ENCODE measurements at places on chromosomes 1 and 21.

- DNase-seq: no peak
Measured at GRCh38 chr1:183276386-183277080, 90.5 kb downstream of the LAMC2 start.

DNA sequence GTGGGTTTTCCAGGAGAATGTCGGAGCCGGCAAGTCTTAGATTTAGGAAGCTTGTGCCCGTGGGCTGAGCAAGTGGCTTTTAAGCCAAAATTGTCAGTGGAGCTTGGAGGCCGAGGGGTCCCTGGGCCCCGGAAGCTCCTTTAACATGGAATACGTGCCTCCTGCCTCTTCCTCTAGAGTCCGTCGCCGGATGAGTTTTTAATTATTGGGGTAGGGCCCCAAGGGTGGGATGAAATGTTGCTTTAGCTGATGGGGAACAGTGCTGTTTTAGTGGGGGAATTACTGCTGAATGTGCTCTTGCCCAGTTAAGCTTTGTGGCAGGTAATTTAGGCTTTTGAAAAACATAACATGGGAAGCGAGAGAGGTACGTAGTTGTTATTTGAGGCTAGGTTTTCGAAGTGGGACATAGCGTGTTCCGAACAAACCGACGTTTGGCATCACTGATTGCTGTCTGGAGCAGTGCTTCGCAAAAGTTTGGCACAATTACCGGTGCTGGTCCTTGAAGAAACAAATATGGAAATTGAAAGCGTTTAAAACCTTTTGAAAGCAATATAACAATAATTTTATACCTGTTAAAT, 786 bp downstream of the RPL5 start:
- DNase-seq: no peak

GRCh38 chr1:81230983-81231728, 569.6 kb upstream of the ADGRL2 start:
- DNase-seq: no peak

DNA sequence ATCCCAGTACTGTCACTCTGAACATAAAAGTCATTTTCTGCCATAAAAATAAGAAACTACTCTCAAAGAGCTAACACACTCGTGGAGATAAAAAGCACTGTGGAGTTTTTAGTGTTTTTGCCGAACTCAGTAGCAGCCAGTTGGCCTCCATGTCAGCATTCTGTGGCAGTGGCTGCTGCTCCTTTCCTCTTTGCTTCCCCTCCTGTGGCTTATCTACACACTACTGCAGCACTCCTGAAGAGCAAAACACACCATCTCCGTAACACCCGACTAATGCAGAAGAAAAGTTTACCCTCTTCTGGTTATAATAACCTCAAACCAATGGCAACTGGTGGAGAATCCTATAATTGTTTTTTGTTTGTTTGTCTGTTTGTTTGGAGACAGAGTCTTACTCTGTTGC, 44.9 kb downstream of the RAB3GAP2 start:
- no peak for DNase-seq

DNA sequence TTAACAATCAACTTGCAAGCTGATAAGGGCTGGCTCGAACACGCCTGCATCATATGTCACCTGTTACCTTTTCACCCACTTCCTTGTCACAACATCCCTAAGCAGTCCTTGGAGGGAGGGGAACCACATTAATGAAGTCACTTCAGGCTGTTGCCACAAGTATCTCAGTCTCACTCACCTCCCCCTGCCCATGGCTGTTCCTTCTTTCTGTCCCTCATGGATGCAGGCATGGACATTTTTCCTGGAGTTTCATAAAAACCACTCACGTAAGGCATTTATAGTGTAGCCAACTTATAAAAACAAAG, 76.8 kb upstream of the ANGPTL1 start:
- no peak for DNase-seq

- no peak for DNase-seq
Measured at GRCh38 chr1:224137518-224137917, 23.6 kb downstream of the FBXO28 start.

DNA sequence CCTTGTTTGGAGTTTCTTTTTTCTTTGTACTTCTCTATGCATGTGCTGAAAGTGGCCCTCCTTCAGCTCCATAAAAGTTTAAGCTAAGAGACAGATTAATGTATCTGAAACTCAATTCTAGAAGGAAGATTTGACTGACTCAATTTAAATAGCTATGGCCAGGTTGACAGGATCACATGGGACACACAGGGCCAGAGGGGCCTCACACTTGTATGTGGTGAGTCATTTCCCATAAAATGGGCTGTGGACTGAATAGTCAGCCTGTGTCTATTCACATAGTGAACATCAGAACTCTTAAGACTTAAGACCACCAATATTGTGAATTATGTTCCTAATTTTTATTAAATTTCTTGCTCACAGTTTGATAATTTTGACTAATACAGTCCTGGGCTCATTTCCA, 45.7 kb upstream of the DEPDC1 start:
- DNase-seq: peak; percentile 13

DNA sequence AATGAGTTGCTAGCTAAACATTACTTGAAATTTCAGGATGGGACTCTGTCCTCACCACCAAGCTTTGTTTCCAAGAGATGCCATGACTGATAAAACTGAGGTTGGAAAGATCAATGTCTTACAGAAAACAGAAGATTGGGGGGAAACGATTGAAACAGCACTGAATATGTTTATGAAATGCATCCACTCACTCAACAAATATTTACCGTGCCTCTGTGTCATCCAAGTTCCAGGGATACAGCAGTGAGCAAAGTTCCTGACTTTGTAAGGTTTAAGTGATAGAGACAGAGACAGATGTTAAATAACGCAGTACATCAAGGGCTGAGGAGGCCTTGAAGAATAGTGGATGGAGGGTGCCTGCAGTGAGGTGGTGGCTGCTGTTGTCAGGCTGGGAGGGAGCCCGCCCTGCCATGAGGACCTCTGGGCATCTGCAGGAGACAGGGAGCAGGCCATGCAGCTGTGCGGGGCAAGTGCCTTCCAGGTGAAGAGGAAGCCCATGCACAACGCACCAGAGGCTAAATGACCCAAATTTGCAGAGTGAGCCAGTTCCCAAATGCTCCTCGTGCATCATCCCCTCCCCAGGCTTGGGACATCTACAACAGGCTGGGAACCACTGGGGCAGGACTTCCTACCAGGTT, 108.0 kb downstream of the HLCS start:
- no peak for DNase-seq

- DNase-seq: no peak
Measured at GRCh38 chr1:3745071-3745470, 7.2 kb upstream of the CCDC27 start.

DNA sequence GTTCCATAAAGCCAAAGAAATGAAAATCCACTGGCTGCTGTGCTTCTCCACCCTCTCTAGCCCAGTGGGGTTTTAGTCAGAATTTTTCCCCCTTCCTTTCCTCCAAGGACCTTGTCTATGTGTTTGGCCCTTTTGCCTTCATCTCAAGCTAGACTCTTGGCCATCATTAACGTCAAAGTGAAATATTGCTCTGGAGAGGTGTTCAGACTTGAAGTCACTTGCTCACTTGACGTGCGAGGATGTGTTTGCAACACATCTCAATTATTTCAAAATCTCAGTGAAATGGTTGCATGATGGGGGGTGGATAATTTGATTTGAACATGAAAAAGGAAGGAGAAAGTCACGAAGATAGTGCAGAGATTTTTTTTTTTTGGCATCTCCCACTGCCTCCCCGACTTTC, 13.6 kb downstream of the EVA1C start:
- no peak for DNase-seq

GRCh38 chr1:223700942-223701637, 11.2 kb upstream of the CAPN2 start:
- peak; percentile 99 for DNase-seq

- DNase-seq: no peak
Measured at GRCh38 chr1:39568208-39568607, 8.4 kb downstream of the PABPC4 start.

GRCh38 chr1:79259390-79260336, 253.1 kb upstream of the ADGRL4 start:
- DNase-seq: peak; percentile 56

DNA sequence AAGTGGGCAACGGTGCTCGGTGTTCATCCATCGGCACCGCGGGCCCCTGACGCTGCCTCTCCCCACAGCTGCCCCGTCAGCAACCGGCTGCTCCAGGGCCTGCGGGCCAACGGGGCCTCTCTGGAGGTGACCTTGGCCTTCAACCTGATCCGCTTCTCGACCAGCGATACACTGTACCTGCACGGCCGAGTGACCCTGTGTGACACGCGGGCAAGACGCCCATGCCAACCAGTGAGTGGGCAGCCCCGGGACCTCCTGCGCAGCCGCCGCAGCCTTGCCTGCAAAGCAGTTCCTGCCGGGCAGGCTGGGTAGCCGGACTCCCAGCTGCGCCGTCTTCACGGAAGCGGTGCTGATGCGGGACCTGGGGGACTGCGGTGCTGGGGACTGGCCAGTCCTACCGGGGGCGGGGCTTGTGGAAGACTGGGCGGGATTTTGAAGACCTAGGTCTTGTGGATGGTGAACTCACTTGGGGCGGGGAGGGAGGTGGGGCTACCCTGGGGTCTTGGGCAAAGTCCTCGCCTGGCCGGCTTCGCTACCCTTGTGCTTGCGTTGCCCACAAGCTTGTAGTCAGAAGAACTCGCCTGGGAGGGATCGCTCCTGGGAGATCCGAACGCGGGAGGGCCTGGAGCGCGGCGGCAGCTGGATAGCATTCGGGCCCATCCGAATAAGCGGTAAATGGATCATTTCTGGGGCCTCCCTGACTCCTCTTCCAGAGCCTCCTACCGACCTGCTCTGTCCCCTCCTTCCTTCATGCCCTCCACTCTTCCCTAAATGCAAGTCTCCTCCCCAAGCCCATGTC, 8.8 kb upstream of the CEP85 start:
- no peak for DNase-seq

DNA sequence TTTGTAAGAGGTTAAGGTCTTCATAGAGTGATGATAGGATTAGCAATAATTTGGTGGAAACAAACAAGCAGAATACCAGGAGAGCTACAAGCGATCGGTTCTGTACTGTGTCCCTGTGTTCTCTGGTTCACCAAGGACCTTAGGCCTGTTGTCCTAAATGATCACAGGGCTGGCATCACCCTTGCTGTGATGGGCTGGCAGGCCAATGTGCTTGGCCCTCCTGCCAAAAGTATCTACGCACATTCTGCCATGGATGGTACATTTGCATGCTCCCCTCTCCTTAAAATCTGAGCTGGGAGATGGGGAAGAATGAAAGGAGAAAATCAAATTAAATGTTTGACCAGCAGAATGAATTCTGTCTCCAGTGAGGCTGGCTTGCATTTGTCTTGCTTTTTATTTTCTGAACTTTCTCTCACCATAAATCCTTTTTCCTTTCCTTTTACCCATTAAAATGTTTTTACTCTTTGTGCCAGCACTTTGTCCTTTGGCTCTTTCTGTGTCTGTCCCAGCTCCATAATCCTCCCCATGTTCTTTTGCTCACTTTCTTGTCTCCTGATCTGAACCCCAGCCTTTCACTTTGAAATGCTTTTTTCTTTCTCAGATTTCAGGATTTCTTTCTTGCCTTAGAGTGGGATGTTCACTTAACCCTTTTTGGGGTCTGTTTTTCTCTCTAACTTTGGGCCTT, 51.7 kb downstream of the PBX1 start:
- DNase-seq: no peak

- DNase-seq: no peak
Measured at GRCh38 chr1:59833991-59834390, 19.2 kb downstream of the HOOK1 start.

GRCh38 chr1:51303751-51304251, 26.6 kb downstream of the TTC39A start:
- no peak for DNase-seq

DNA sequence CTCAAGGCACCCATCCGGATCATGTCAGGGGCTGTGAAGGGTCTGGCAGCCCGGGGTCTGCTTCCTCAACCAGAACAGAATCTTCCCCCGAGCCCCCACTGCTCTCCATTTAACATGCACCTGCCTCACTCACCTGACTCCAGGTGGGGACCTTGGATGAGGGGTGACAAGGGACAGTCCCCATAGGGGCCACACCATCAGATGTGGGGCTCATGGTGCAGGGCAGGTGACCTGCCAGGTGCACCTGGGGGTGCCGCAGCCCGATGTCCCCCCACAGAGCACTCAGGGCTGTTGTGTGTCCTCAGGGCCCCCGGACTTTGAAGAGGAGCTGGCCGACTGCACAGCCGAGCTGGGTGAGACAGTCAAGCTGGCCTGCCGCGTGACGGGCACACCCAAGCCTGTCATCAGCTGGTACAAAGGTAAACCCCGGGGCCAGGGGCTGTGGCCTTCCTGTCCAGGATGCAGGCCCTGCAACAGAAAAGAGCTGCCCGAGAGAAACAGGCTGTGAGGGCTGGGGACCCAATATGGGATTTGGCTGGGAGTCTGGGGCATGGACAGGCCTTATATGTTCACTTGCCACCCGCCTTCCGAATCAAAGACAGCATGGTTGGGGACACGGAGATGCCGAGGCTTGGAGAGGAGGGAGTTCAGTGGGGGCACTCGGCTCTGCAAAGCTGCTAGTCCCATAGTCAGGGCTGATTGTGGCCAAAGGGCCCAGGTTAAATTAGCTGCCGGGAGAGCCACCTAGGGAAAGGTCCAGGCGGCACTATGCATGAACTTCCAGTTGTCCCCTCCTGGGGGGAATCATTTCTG, 64.6 kb downstream of the TRIM11 start:
- no peak for DNase-seq

DNA sequence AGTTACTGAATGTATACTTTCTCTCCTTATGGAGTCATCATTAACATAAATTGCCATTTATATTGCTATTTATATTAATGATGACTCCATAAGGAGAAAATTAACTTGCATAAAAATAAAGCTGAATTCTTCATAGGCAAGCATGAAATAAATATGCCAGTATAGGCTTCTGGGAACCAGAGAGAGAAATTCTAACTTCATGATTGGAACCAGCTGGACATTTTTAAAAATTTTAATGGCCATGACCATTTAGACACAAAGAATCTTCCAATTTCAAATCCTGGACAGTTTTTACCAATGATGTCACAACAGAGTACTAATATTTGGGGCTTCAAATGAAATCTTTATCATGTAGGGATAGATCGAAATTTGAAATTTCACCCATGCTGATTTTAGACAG, 268.7 kb downstream of the PTGER3 start:
- no peak for DNase-seq

DNA sequence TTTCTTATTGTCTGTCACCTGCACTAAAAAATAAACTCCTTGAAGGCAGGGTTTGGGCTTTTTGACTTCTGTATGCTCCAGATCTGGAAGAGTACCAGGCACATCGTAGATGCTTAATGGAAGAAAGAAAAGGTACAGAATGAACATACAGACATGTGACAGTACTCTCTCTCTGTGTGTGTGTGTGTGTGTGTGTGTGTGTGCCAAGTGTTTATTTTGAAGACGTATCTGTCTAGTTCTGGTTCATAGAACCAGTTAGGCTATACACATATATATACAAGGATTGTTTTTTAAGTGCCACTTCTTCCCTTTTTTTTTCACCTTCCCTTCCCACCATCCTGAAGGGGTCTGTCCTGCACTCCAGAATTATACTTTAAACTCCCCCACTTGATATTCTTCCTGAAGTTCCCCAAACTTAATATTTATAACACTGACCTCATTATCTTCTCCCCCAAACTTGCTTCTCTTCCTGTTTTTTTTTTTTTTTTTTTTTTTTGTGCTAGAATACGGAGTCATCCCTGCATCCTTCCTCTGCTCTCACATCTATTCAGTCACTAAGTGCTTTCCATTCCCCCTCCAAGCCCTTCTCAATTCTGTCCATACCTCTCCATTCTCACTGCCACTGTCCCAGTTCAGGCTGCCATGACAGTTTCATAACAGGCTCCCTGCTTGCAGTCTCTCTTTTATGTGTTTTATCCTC, 5.4 kb upstream of the KCNA3 start:
- no peak for DNase-seq

GRCh38 chr1:33943978-33944377, 80.1 kb downstream of the HMGB4 start:
- DNase-seq: peak; percentile 42

- no peak for DNase-seq
Measured at GRCh38 chr1:186022184-186022583, 288.0 kb downstream of the HMCN1 start.
